ENCODE measurements at places on chromosomes 3 and 15.

- ATAC-seq = no peak
Measured at GRCh38 chr3:64046592-64046991, 23.3 kb upstream of the PSMD6 start.

DNA sequence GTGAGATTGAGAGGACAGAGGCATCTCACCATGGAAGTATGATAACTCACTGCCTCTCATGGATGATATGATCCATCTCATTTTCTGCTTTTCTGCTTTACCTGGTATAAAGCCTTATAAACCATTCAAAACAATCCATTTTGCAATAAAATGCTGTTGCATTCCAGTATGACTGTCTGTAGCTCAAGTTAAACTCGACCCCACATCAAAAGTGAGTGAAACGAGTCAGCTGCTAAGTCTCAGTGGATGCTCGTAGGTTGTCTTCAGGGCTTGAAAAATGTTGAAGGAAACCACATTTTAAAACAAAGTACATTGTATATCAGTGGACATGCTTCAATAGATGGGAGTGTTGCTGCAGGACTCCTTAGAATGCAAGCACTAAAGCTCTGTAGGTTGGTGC, 839.0 kb downstream of the TUSC7 start:
- ATAC-seq = no peak

- no peak for ATAC-seq
Measured at GRCh38 chr3:39130693-39131265, 22.6 kb downstream of the CSRNP1 start.

DNA sequence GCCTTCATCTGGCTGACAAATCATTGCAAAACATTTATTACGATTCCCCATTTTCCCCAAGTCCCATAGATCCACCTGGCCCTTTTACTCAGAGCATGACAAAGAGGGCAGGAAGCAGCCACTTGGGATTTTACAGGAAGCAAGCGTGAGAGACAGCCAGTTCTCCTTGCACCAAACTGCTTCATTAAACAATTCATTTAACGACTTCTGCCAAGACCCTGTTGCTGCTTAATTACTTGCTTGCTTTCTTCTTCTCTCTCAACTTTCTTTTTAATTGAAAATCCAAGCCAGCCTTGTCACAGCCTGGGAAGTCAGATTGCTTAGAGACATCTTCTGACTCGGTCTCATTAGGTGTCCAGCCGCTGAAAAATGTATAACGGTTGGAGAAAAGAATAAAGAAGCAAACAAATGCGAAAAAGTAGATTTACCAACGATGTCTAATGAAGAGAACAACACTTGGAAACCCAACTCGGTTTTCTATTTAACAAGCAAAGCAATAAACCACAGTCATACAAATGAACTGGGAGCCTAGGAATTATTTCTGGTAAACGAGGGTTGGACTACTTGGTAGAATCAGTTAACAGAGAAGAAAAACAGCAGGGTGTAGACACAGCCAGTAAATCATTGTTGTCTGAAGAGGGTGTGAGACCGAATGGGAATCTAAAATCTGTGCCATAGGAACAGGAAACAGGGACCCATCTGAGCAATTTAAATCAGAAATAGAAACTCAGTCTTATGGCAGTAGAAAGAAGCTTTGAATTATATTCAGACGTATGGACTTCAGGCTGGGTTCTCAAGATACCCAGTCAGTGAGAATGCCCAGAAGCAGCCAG, 298.3 kb downstream of the LRRC3B start:
- no peak for ATAC-seq

DNA sequence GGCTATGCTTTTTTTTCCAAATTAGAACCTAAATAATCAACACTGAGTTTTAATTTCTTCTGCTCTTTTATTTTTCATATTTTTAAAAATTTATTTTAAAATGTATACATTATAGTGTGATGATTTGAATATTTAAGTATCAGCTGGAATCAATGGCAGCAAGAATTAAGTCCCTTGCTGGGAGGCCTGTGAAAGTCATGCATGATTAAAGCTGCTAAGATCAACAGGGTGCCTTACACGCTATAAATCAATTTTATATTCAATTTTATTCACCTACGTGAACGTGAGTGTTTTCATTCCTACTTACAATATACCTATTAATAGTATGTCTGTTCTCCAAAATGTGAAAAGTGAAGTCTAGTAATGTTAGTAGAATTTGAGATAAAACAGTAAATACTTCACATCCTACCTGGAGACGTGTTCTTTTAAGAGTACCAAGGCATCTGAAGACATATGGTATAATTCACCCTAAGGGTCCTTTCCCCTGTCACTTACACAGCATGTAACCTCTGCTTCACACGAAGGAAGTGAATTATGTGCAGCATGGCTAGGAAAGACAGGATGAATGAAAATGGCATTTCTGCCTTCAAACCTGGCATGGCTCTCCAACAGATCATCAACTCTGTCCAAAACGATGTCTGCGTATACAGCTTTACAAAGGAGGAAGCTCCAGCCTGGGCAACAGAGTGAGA, 640.4 kb upstream of the ROBO1 start:
- no peak for ATAC-seq

DNA sequence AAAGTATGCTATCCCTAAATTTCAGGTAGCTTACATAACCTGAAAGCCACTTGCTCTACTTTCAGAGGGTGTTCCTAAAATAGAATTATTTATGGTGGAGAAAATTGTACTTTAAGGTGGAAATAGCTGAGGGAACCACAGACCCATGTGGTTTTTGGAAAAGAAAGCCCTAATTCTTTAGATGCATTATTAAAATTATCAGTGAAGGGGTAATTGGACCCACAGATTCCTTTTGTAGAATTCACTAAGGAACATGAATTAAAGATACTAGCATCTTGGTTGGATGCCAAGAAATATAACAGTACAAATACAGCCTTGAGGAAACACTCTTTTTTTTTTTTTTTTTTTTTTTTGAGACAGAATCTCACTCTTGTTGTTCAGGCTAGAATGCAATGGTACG, 37.8 kb downstream of the DPPA2 start:
- no peak for ATAC-seq

Measured in esophagus mucosa (tissue), 1 donor.